T-cell (primary cell): ENCODE measurements at places on chromosomes 6 and 20. TPM values are rescaled to one million over a fixed set of nuclear protein-coding genes. Genes with fewer than 3 reads are reported as not detected.
A peak's percentile ranks its signal among the peaks of the same experiment; 100 is the strongest.

The CSNK2A1 gene
- 77.4 TPM for total RNA-seq

The SIM1 gene
- total RNA-seq, result not detected

DNA sequence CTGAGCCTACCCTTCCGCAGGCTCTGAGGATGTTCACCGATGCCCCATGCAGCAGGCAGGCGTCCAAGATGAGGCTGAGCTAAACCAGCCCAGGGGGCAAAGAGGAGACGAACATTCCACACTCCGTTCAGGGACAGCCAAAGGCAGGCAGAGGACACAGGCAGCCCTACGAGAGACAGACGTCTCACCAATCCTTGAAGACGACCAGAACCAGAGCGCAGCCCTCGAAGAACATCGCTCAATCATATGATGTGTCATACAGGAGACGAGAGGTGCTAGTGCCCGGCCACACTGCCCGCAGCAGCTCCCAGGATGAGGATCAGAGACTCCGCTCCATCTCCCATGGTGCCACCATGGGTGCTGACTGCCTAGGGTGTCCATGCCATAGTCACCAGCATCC, 35.6 kb upstream of the TMEM181 start:
- no peak for DNase-seq
- H3K27ac ChIP-seq, result no peak overlapping the region
- no peaks in the 10 kb centered on the region for H3K27me3 ChIP-seq
- no peaks in the 10 kb centered on the region for H3K4me1 ChIP-seq

- no peaks in the 10 kb centered on the region for H3K27me3 ChIP-seq
- H3K4me1 ChIP-seq, result no peaks in the 10 kb centered on the region
- no peak overlapping the region for H3K27ac ChIP-seq
- no peaks in the 10 kb centered on the region for H3K36me3 ChIP-seq
- no peak for DNase-seq
Observed at GRCh38 chr20:24584538-24585356, 115.3 kb downstream of the SYNDIG1 start.

- no peak for DNase-seq
- H3K27ac ChIP-seq, result no peak overlapping the region
- H3K27me3 ChIP-seq, result no peaks in the 10 kb centered on the region
- H3K36me3 ChIP-seq, result no peaks in the 10 kb centered on the region
- no peaks in the 10 kb centered on the region for H3K4me1 ChIP-seq
- H3K4me3 ChIP-seq, result no peak overlapping the region
Observed at GRCh38 chr6:109308018-109308492, 74.2 kb downstream of the CD164 start.

- no peak overlapping the region for H3K27ac ChIP-seq
- no peaks in the 10 kb centered on the region for H3K27me3 ChIP-seq
- no peaks in the 10 kb centered on the region for H3K36me3 ChIP-seq
Observed at GRCh38 chr20:44533928-44534327, 12.1 kb upstream of the SERINC3 start.

- DNase-seq, result no peak
- peaks cover 5% of the 10 kb centered on the region for H3K4me1 ChIP-seq
- H3K36me3 ChIP-seq, result no peaks in the 10 kb centered on the region
- no peak overlapping the region for H3K4me3 ChIP-seq
- no peak overlapping the region for H3K27ac ChIP-seq
Observed at GRCh38 chr6:165845493-165845892, 182.5 kb upstream of the PDE10A start.

DNA sequence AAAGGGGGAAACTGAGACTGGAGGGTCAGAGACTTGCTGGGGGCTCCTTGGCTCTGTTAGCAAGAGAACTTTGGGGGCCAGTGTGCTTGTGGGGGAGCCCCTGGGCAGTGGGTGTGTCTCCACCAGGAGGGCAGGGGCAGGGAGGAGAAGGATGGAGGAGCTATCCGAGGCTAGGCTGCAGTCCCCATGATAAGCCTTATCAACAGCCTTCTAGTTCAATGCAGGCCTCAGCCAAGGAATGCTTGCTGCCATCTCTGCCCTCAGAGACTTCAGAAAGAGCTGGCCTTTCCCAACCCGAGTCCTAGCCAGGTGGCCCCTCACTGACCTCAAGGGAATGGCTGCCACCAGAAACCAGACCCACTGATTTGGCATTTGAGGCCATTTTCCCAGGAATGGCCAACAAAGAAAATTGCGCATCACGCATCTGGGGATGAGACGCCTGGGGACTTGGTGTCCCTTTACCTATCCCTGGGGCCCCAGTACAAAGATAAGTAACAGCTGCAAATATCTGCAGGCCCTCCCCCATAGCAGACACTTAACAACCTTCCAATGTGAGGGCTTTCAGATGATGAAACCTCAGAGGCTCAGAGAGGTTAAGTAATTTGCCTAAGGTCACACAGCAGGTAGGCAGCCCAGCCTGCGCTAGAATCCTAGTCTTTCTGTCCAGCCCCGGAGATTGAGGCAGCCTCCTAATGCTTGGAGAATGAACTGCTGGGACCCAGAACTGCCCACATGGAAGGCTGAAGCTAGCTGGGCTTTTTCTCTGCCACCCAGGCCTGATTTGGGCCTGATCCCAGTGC, 4.9 kb downstream of the TGM2 start:
- H3K27me3 ChIP-seq, result peaks cover 24% of the 10 kb centered on the region
- no peaks in the 10 kb centered on the region for H3K4me1 ChIP-seq
- H3K36me3 ChIP-seq, result no peaks in the 10 kb centered on the region
- no peak overlapping the region for H3K4me3 ChIP-seq
- no peak overlapping the region for H3K27ac ChIP-seq

- H3K36me3 ChIP-seq, result no peaks in the 10 kb centered on the region
- H3K27me3 ChIP-seq, result peaks cover 24% of the 10 kb centered on the region
- no peak overlapping the region for H3K27ac ChIP-seq
Observed at GRCh38 chr6:168469521-168469920, 28.5 kb downstream of the SMOC2 start.

- peak overlapping the region; percentile 86 for H3K4me3 ChIP-seq
- DNase-seq, result no peak
- H3K36me3 ChIP-seq, result no peaks in the 10 kb centered on the region
- peaks cover 8% of the 10 kb centered on the region for H3K27me3 ChIP-seq
- H3K4me1 ChIP-seq, result peaks cover 28% of the 10 kb centered on the region
Observed at GRCh38 chr6:27839626-27840475, 72.3 kb downstream of the OR2B2 start.

- no peaks in the 10 kb centered on the region for H3K36me3 ChIP-seq
- no peak overlapping the region for H3K4me3 ChIP-seq
- peaks cover 15% of the 10 kb centered on the region for H3K27me3 ChIP-seq
- no peak overlapping the region for H3K27ac ChIP-seq
- DNase-seq, result no peak
Observed at GRCh38 chr6:39430446-39430845, 107.9 kb upstream of the KCNK16 start.
